ENCODE measurements at places on chromosomes 12 and 14. TPM values are rescaled to one million over a fixed set of nuclear protein-coding genes. Genes with fewer than 3 reads are reported as not detected.
A peak's percentile ranks its signal among the peaks of the same experiment; 100 is the strongest.

GRCh38 chr14:94974893-94975292 lies 182.4 kb downstream of the DICER1 start:
- DNase-seq = no peak

GRCh38 chr14:62654641-62655040 lies 390.6 kb downstream of the KCNH5 start:
- DNase-seq = no peak

The TMEM117 gene
- total RNA-seq = 17.1 TPM

DNA sequence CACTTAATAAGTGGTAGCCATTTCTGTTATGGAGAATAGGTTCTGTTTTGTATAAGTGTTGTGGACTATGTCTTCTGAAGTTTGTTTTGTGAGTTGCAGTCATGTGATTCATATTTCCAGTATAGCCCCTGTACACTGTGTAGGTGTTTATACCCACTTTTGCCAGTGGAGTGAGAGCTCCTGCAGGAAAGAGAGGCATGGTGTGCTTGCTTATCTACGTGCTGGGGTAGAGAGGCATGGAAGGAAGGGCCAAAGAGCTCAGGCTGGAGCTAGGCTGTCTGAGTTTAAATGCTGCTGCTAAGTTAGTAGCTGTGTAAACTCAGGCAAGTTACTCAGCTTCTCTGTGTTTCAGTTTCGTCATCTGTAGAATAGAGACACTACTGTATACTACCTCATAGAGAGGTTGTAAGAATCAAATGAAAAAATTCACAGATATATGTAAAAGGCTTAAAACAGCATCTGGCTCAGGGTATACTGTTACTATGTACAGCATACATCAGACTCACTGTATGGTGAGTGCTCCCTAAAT lies 88.2 kb upstream of the SLC38A2 start:
- DNase-seq = no peak

- no peak for DNase-seq
Observed at GRCh38 chr12:123019841-123020138, 39.3 kb downstream of the ARL6IP4 start.

GRCh38 chr12:90393652-90394051 lies 561.3 kb downstream of the CCER1 start:
- DNase-seq = no peak

- DNase-seq = no peak
Observed at GRCh38 chr14:60915781-60916180, 65.1 kb downstream of the TRMT5 start.

The PTHLH gene
- 2.4 TPM for total RNA-seq

DNA sequence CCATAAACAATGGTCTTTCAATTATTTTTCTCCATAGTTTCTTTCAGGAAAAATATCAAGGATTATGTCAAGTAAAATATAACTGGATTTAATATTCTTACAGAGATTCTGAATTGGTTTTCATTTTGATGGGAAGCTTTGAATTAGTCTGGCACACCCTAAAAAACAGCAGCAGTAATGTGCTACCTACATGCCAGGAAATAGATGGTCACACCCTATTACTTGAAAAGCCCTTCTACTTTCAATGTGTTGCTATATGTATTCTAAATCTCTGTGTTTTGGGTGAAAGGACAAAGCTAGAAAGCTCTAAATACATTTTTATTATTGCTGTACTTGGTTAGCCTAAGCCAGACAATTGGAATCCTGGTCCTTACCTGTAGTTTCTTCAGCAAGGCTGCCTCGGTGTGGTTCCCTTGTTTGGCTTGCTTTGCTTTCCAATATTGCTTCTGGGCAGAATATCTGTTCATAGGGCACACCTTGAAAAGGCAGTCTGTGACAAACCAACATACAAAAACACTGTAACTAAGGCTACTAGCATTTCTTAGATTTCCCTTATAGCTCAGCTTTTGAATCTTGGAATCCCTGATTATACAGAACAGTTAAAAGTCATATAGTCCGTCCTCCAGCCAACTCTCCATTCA lies 107.6 kb downstream of the ITPR2 start:
- peak; percentile 33 for DNase-seq

GRCh38 chr12:13091832-13092231 lies 11.6 kb downstream of the GSG1 start:
- no peak for DNase-seq

- DNase-seq = peak; percentile 8
Observed at GRCh38 chr12:34396861-34397590, 374.7 kb downstream of the ALG10 start.

GRCh38 chr14:43790681-43791080 lies 716.4 kb downstream of the FSCB start:
- no peak for DNase-seq

The SNX6 gene
- total RNA-seq = 129 TPM

DNA sequence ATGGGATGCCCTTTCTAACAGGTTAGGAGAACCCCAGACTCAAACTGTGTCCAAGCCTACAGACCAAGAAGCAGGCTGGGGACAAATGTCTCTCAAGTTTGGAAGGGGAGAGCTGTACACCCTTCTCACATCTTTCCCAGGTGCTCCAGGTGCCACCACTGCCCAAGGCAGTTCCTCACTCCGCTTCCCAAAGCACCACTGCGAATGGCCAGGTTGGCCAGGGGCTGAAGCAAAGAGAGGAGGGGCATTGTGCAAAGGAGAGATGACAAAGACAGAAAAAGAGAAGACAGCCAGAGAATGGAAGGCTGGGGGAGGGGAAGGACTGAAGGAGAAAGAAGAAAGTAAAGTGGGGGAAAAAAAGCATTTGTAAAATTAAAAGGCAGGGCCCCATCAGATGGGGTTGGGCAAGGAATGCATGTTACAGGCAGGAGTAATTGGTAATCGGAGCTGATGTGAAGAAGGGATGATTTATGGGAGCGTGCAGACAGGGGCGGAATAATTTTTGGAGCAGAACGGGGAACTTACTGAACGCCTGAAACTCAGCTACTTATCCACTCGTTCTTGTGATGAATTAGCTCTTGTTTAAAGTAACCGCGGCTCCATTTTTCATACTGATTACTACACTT lies 165.8 kb downstream of the ESRRB start:
- no peak for DNase-seq

GRCh38 chr14:24366721-24367513 lies 1.1 kb upstream of the NFATC4 start:
- peak; percentile 92 for DNase-seq

GRCh38 chr12:124555168-124556073 lies 12.0 kb downstream of the NCOR2 start:
- DNase-seq = no peak

GRCh38 chr12:95805864-95806671 lies 15.5 kb upstream of the NTN4 start:
- DNase-seq = no peak

DNA sequence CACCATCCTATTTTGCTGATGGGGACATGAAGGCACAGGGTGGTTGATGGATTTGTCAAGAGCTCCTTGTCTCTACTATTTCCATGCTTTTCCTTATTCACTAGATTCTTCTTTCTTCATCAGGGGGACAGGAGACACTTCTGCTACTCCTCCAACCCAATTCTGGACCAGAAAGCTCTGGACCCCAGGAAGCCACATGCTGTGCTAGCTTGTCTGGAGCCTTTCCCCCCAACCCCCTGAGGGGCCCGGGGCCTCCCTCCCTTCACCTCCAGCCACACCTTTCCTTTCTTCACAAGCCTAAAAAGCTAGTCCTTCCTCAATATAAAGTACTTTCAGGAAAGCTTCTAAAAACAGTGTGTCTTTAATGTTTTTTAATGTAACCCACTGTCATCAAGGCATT lies 75.1 kb upstream of the CAPRIN2 start:
- no peak for DNase-seq

GRCh38 chr14:76235628-76236027 lies 83.9 kb downstream of the GPATCH2L start:
- DNase-seq = no peak
